ENCODE measurements at places on chromosomes 11 and 22.

DNA sequence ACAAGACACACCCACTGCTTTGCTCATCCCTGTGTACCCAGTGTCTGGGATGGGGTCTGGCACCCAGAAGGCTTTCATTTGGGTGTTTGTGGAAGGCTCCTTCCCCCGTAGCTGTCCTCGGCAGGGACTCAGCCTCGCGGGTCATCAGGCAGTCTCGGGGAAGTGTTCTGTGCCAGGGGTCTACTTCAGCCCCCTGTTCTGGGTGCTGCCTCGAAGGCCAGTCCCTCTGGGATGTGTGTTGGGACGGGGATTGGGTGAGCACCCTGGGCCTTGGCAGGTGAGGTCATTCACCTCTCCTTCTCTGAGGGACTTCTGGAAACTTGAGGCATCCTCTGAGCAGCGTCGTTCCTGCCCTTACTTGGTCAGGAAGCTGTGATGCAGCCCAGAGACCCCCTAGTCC, 65.5 kb downstream of the RPUSD4 start:
- no peak for DNase-seq

- no peak for DNase-seq
These were observed 22.6 kb downstream of the EXPH5 start for GRCh38 chr11:108571001-108571400.

- DNase-seq = no peak
These were observed 94.9 kb downstream of the SCN3B start for GRCh38 chr11:123559523-123559955.

- DNase-seq = no peak
These were observed 41.6 kb downstream of the F2 start for GRCh38 chr11:46760429-46761128.

All from SW 1271 (cell line).